ENCODE measurements at places on chromosomes 13 and 19.

- DNase-seq = no peak
Observed at GRCh38 chr13:49874430-49874829, 61.7 kb downstream of the SPRYD7 start.

- no peak for DNase-seq
Observed at GRCh38 chr19:35696835-35697234, 7.5 kb upstream of the ZBTB32 start.

DNA sequence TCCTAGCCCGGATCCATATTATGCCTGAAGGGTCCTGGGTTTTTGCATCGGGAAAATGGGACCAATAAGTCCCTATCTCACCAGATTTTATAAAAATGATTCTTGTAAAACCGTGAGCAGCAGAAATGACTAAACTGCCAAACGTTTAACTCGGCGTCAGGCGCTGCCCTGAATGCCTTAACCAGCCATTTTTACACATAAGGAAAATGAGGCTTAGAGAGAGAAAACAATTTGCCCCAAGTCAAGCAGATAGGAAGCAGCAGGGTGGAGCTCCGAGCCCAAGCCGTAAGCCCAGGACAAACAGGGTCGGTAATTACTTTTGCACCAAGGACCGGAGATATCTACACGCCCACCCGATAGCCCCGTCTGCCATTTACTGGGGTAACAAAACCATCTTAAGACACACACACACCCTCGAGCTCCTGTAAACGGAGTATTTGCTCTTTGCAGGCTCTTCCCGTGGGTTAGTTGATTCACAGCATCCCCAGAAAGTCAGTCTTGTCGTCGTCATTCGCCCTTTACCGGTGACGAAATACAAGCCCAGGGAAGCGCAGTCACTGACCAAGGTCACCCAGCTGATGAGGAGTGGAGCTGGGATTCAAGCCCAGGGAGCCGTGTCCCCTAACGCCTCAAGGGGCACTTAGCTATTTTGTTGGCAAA is 16.0 kb upstream of the MRI1 start:
- peak; percentile 22 for DNase-seq

DNA sequence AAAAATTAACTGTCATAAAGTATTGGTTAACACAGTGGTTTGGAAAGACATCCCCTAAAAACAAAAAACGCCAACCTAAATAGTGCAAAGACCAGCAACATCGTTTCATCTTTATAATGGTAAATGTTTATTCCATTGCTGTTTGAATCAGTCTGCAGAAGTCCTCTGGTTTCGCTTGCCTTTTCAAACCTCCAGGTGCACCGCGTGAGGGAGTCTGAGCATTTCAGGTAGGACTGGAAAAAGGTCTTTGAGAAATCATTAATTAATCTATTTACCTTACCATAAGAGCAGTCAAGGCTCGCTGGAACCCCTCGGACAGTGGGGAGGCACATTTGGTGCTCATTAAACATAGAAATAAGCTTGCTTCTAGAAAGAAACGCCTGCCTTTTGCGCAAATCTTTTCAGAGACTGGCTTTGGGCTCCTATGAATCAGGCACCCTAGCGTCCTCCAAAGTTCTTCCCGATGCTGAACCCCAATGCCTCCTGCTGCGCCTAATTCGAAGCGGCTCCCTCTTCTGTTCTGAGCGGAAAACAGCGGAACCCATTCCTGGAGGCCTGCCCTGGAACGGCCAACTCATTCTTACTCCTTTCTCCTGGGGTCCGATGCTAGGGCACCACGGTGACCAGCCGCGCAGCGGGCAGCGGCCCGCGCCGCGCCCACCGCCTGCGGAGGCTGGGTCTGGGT is 951 bp upstream of the MTUS2 start:
- DNase-seq = no peak

- peak; percentile 1 for DNase-seq
Observed at GRCh38 chr13:108270442-108270841, 924 bp downstream of the TNFSF13B start.

- no peak for DNase-seq
Observed at GRCh38 chr19:4966591-4966990, 2.3 kb upstream of the KDM4B start.

DNA sequence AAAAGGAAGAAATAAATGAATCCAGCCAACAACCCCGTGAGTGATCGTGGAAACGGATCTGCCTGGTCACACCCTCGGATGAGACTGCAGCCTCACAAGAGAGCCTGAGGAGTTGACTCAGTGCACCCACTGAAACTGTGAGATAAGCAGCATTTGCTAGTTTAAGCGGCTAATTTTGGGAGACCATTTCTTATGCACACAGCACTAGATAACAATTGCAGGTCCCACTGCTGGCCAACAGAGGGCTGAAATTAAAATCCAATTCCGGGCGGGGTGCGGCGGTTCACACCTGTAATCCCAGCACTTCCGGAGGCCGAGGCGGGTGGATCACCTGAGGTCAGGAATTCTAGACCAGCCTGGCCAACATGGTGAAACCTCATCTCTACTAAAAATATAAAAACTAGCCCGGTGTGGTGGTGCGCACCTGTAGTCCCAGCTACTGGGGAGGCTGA is 3.6 kb downstream of the UQCR11 start:
- no peak for DNase-seq

GRCh38 chr19:15188851-15189250 is 11.9 kb downstream of the NOTCH3 start:
- no peak for DNase-seq

GRCh38 chr13:28474491-28475134 is 20.3 kb downstream of the FLT1 start:
- DNase-seq = no peak

- DNase-seq = no peak
Observed at GRCh38 chr13:91134803-91135184, 212.7 kb upstream of the MIR17HG start.

DNA sequence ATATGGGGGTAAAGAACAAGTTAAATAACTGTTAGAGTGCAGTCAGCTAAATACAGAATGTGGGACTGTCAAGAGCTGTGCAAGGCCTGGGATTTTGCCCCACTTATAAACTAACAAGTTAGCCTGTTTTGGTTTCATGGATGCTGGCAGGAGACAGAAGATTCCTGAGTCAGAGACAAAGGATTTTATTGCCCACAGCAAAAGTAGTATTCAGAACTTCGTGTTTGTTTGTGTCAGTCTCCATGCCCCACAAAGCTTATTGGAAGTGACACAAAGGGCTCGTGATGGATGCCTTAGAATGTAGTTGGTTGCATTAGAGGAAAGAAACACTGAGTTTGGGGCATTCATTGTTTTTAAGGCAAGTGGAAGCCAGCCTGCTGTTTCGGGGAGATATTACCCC is 22.2 kb upstream of the SPRYD7 start:
- no peak for DNase-seq

GRCh38 chr19:14871619-14872230 is 14.2 kb downstream of the OR7A17 start:
- DNase-seq = no peak

GRCh38 chr19:29259153-29259552 is 46.2 kb upstream of the UQCRFS1 start:
- no peak for DNase-seq

DNA sequence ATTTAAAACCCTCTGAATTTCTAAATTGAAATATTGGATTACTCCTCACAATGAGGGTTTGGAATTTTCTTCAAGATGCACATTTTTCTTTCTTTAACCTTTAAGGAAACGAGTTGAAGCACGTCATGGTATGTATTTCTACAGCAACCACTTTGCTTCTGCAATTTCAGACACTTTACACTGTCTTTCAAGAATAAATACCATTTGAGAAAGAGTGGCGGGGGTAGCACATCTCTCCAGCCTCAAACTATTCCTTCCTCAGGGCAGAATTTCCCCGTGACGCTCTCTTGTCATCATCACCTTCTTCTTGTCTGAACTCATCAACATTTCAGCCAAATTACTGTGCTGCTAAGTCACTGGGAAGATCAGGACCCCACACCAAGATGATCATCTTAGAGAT is 1073.4 kb downstream of the EFNB2 start:
- DNase-seq = no peak

- DNase-seq = no peak
Observed at GRCh38 chr19:28466107-28467045, 746.6 kb downstream of the UQCRFS1 start.

DNA sequence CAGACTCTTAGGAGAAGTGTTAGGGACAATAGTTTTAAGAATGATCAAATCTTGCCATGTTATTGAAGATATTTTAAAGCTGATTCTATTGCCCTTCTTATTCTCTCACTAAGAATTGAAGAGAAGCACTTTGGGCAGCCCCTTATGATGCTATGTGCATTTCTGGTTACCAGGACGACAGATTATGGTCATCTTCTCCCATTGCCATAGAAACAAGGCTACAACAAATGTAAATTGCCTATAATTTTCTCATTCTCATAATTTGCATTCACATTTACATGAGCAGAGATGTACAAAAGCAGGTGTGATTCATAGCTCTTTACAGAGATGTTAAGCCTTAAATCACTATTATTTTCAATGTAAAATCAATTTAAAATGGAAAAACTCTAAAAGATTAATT is 137.3 kb upstream of the PCDH9 start:
- DNase-seq = no peak

DNA sequence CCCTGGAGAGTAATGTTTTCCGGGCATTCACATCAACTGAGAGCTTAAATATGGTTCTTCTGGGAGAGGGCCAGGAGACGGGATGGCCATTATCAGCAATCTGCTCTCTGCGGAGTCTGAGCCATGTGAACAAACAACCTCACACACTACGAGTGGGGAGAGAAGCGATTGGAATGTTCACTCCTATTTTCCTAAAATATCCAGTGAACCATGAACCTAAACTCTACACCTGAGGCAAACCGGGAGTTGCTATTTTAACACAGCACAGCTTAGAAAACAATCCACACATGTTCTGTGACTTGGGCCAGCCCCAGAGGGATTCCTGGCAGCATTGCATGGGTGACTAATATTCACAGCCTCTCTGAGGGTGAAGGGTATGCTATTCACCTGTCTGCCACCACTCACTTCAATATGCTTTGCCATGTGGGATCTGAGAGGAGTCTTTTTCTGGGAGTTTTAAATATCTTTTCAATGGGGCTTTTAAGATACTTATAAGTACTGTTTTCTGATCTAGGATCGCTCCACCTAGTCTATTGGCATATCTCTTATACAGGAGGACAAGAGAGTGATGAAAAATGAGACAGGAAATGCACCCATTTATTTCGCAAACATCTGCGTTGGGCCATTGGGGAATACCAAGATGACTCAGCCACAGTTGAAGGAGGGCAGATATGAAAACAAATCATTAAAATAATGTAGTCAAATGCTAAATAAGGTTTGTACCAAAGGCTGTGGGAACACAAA is 72.6 kb upstream of the SERP2 start:
- no peak for DNase-seq

GRCh38 chr19:33117501-33117900 is 14.4 kb upstream of the WDR88 start:
- DNase-seq = no peak

GRCh38 chr13:46622630-46623256 is 69.8 kb downstream of the LRCH1 start:
- DNase-seq = no peak

- no peak for DNase-seq
Observed at GRCh38 chr13:52615812-52616211, 26.4 kb upstream of the HNRNPA1L2 start.

- no peak for DNase-seq
Observed at GRCh38 chr19:4498694-4499093, 19.6 kb downstream of the PLIN4 start.

DNA sequence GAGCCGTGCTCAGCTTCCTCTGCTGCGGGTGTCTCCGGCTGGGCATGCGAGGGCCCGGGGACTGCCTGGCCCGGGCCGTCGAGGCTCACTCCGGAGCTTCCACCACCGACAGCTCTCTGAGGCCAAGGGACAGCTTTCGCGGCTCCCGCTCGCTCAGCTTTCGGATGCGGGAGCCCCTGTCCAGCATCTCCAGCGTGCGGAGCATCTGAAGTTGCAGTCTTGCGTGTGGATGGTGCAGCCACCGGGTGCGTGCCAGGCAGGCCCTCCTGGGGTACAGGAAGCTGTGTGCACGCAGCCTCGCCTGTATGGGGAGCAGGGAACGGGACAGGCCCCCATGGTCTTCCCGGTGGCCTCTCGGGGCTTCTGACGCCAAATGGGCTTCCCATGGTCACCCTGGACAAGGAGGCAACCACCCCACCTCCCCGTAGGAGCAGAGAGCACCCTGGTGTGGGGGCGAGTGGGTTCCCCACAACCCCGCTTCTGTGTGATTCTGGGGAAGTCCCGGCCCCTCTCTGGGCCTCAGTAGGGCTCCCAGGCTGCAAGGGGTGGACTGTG is 1.2 kb downstream of the S1PR4 start:
- no peak for DNase-seq

GRCh38 chr19:56111601-56112312 is 9.3 kb downstream of the ZNF787 start:
- DNase-seq = no peak

DNA sequence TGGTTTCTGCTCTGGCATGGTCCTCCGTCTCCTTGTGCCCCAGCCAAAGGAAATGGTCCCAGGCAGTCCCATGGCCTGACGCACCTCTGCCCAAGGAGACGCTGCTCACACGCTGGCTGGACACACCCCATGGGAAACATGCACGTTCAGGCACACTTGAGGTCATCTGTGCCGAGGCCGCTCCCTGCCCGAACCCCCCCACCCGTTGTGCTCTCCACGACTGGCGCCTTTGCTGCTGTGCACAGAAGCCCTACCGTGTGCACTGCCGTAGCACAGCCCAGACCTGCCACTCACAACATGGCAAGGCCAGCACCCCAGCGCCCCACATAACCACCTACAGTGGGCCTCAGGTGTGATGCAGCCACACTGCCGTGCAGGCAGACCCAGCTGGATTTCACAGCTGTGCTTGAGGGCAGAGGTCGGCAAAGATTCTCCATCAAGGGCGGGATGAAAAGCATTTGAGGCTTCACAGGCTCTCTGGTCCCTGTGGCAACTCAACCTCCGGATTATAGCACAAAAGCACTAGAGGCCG is 65.7 kb downstream of the SPACA7 start:
- DNase-seq = no peak

DNA sequence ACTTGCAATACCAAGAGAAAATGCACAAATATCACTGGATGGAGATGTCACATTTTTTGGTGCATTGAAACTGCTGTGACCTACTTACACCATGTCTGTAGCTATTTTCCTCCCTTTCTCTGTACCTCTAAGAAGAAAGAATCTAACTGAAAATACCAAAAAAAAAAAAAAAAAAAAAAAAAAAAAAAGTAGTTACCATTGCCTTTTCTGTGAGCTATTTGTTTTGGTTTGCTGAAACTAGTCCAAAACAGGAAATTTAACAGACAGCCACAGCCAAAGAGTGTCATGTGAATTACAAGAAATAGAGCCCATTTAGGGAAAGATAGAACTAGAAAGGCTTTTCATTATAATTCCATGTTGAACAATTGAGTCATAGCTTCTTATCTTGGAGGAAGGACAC is 37.3 kb downstream of the TNFSF13B start:
- DNase-seq = peak; percentile 4

DNA sequence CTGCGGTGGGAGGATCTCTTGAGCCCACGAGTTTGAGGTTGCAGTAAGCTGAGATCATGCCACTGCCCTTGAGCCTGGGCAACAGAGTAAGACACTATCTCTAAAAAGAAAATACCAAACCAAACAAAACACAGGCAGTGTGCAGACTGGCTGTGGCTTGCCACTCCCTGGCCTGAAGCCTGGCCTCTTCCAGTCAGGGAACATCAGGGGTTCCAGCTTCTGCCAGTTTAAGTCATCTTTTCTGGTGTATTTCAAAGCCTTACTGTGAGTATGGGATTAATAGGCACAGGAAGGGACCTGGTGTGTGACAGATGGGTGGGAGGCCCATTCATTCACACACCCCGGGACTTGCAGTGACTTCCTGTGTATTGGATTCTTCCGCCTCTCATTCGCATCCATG is 27.0 kb upstream of the F2RL3 start:
- no peak for DNase-seq

GRCh38 chr13:80009760-80010159 is 331.2 kb downstream of the SPRY2 start:
- DNase-seq = no peak
